ENCODE measurements at places on chromosomes 4 and X.

DNA sequence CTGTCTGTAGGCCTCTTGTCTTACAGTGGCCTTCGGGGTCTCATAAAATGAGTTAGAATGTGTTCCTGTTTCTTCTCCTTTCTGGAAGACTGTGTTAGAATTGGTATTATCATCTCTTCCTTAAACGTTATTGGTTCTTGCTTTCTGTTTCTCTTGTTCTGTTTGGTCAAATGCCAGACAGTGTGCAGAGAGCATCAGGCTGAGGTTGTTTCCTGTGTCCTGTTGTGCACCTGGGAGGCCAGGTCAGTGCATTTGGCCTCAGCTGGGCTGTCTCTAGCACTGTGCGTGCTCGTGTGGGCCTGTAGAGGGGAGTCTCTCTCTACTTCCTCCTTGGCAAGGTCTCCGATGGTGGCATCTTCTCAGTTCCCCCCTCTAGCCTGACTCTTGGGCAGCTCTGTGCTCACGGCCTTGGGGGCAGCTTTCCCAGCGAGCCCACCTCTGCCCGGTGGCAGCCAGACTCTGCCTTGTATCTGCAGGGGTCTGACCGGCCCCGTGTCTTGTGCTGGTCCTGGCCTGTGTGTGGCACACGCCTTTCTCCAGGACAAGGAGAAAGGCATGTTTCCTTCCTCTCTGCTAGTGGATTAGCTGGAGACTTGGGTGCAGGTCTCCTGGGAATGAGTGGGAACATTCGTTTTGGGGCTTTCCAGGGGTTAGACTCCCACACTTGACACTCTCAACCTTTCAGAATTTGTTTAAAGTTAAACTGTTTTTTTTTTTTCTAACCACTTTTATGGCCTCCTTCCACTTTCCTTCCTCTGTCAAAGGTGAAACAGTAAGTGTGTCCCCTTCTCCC is 62.3 kb downstream of the FAM193A start:
- no peak for DNase-seq

- DNase-seq = no peak
Measured at GRCh38 chr4:187396106-187396505, 599.5 kb upstream of the ZFP42 start.

GRCh38 chr4:156113138-156113765 is 159.6 kb upstream of the CTSO start:
- no peak for DNase-seq

- no peak for DNase-seq
Measured at GRCh38 chr4:82044141-82044993, 329.4 kb downstream of the HNRNPD start.

DNA sequence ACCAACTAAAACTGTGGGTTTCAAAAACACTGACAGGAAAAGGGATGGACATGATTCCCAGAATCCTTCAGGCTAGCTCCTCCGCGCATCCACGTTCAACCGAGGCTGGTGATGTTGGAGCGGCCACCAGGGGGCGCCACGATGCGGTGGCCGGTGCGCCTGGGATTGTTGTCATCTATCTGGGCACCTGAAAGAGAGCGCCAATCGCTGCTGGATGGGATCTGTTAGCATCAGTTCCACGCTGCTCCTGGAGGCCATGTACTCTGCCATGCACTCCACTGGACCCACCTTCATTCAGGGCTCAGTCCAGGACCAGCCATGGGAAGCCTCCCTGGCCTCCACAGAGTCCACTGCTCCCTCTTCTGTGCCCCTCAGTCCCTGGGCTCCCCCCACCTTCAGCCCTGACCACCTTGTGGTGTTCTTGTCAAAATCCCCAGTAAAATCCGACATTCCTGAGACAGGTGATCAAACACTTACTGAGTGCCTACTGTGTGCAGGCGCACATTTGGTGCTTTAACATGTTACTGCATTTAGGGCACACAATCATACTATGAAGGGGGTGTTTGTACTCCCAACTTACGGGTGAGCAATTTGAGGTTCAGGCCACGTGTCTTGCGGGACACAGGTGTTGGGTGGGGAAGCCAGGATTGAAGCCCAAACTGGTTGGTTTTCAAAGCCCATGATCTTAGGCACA is 71.1 kb downstream of the CRMP1 start:
- no peak for DNase-seq

DNA sequence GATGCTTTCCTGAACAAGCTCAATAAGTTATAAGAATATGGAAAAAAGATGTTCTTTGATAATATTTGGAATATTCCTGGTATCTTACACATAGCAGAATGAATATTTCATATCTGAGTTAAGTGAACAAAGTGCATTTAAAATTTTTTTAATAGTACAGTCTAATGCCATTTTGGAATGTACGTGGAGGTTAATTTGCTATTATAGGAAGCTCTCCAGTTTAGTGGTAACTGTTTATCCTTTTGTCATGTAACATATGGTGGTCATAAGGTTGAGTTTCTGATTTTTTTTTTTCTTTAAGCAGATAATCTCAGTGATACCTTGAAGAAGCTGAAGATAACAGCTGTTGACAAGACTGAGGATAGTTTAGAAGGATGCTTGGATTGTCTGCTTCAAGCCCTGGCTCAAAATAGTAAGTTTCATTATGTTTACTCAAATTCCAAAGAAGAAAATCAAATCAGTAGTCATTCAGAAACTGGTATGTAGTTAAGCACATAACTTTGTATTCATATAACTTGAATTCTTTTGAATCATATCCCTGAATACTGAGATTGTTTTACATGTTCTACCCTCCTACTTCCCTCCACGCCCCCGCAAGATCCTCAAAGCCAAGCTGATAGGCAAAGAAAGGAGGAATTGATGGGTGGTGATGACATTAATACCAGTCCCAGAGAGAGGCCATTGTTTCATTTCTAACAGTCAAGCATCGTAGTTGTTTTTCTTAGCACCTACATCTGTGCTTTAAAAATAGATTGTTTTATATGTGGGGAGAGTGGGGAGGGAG is 32.1 kb downstream of the RAP1GDS1 start:
- no peak for DNase-seq

DNA sequence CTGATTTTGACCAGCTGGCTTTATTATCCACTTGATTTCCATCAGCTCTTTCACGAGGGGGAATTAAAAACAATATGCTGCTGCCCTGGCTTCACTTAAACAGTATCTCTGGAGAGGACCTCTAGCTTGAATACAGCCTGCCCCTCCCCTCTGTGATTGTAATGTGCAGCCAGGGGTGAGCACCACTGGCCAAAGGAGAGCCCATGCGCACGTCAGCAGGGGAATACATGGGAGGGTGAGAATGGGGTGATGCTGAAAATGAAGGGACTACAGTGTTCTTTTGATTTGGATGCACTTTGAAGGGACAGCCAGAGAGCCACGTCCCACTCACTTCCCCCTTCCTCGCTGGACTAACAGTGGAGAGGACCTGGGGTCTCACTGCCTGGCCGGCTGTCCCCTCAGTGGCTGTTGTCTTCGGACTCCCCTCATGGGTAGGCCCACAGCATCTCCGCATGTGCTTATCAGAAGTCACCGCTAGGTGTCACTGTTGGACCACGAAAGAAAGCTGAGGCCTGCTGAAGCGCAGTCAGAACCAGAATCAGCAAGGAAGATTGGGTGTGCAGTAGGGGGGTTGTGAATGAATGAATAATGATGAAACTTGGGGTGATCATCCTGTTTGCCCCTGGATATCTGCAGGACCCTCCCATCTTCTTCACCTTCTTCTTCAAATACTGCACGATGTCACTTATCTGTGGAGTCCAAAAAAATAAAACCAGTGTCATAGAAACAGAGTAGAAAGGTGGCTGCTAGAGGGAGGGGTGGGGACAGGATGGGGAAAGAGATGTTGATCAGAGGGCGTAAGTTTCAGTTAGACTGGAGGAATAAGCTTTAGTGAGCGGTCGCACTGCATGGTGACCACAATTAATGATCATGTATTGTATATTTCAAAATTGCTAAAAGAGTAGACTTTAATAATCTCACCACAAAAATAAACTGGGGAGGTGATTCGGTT is 32.8 kb downstream of the CLCN4 start:
- DNase-seq = peak; percentile 16

DNA sequence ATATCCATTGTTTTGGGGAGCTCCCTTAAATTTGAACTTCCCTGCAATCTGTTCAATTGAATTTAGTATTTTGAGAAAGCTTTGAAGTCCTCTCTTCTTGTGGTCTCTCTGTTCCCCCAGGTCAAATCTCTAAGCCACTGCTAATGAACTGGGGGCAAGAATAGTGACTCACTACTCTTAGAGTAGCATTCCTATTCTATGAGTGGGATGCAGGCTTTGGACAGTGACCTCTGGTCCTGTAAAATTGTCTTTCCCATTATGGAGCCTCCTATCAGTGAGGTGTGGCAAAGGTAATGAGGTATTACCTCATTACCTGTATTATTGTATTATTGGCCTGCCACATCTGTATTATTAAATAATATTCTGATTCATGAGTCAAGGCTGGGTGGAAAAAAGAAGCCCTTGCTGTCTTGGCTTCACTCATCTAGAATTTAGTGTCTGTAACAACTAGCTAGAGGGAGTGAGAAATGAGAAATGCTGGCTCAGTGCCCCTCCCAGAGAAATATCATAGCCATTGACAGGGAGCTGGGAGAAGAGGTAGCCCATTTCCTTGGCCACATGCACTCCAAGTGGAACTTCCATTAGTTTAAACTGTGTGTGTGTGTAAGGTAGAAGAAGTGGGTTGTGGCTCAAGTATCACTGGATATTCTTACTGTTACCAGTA is 393.9 kb upstream of the CTSO start:
- no peak for DNase-seq

- DNase-seq = no peak
Measured at GRCh38 chr4:104524026-104524425, 29.3 kb upstream of the CXXC4 start.

DNA sequence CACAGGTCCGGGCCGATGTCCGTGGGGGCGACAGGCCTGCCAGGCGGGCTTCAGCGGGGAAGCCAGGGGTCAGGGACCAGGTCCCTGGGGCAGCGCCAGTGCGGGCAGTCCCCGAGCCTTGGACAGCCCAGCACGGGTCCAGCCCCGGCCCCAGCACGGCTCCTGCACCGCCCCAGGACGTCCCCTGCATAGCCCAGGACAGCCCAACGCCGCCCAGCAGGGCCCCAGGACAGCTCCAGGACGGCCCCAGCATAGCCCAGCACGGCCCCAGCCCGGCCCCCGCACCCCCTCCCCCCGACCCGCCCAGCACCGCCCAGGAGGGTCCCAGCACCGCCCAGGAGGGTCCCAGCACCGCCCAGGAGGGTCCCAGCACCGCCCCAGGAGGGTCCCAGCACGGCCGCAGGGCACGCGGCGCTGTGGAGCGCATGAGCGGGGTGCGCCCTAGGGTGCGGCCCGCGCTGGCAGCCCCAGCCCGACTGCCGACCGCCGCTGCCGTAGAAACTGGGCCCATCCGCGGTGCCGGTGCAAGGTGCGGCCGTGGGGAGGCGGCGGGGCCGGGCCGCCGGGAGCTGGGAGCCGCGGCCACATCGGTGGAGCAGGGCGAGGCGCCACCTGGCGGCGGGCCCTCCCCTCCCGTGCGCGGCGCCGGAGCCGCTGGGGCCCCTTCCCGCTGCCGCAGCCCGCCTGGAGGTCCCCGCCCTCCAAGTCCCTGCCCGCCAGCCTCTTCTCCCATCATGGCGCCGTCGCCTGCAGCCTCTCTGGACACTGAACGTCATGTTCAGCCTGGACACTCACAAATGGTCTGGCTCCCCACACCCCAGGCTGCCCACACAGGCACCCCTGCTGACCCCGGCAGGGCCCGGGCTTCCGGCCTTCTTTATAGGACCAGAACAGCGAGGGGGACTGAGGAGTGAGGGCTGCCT is 106.8 kb upstream of the NKX1-1 start:
- peak; percentile 44 for DNase-seq

GRCh38 chrX:3697701-3698279 is 15.7 kb downstream of the PRKX start:
- DNase-seq = no peak

- DNase-seq = no peak
Measured at GRCh38 chrX:133005042-133005441, 46.6 kb upstream of the HS6ST2 start.

- no peak for DNase-seq
Measured at GRCh38 chr4:145619639-145619996, 433 bp downstream of the MMAA start.

DNA sequence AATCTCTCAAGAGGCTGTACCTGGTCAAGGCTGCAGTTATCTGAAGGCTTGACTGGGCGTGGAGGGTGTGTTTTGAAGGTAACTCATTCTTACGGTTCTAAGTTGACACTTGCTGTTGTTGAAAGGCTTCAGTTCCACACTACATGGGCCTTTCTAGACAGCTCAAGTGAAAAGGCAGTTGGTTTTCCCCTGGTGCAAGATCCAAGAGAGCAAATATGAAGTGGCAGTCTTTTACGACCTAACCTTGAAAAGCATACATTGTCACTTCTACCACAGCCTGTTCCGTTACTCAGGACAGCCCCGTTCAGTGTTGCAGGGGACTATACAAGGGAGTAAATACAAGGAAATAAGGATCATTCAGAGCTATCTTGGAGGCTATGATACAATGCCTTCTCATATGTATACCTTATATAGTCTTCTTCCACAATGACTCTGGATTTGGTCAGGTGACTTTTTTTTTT is 46.2 kb downstream of the PDS5A start:
- no peak for DNase-seq

- DNase-seq = no peak
Measured at GRCh38 chr4:80196259-80196921, 913 bp upstream of the PRDM8 start.

DNA sequence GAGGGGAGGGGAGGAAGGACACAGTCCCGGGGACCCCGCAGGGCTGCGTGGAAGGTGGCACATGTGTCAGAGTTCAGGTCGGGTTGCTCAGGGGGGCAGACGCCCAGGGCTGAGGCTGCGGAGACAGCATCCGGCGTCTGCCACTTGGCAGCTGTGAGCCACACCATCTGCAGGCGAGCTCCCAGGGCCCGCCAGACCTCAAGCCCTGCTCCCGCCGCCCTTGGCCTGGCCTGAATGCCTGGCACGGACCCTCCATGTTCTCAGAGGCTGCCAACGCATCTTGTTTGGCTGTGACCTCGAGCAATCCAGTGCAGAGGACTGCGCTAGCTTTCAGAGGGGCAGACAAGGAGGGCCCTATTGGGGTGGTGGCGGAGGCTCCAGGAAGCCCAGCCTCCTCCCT is 5.1 kb downstream of the BGN start:
- DNase-seq = no peak

DNA sequence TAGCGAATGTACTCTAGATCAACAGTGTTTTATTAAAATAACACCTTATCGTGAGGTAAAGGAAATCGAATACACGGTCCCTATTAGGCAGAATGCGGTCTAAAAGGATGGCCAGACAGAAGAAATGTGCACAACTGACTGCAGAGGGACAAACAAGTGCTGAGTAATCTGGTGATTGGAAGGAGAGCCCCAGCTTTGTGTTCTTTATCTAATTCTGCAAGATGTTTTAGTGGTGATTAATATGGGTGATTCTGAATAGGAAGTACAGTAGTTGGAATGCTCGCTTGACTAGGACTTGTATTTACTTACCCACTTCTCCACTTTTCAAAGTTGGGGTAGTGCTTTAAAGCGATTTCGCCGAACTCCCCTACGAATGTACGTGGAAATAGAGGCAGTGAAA is 1.2 kb downstream of the WDR44 start:
- no peak for DNase-seq

GRCh38 chr4:149234798-149235197 is 580.8 kb downstream of the IQCM start:
- DNase-seq = no peak
